Muscle of back (tissue), 13 donors: ENCODE measurements at places on chromosomes 7 and 10. TPM values are rescaled to one million over a fixed set of nuclear protein-coding genes. Genes with fewer than 3 reads are reported as not detected.

The CPEB3 gene
- polyA plus RNA-seq, result 3.9 TPM

The CUBN gene
- polyA plus RNA-seq, result 1.8 TPM

The RBM20 gene
- 10.8 TPM for polyA plus RNA-seq

The LHFPL3 gene
- 0.08 TPM for polyA plus RNA-seq

The TMEM176A gene
- 14.0 TPM for polyA plus RNA-seq

The SPDYE3 gene
- polyA plus RNA-seq, result 5.3 TPM

The CALU gene
- 305 TPM for polyA plus RNA-seq

The TFR2 gene
- polyA plus RNA-seq, result 1.3 TPM

The AUTS2 gene
- 70.2 TPM for polyA plus RNA-seq

The BHLHA15 gene
- polyA plus RNA-seq, result 0.30 TPM

The CDC14C gene
- polyA plus RNA-seq, result 0.11 TPM

The NEUROG3 gene
- polyA plus RNA-seq, result not detected

The SFTPA1 gene
- polyA plus RNA-seq, result not detected

The DLX6 gene
- 0.07 TPM for polyA plus RNA-seq

The HOXA4 gene
- polyA plus RNA-seq, result 21.7 TPM

The CDH23 gene
- polyA plus RNA-seq, result 4.0 TPM
